ENCODE measurements at places on chromosomes 3 and 15.

DNA sequence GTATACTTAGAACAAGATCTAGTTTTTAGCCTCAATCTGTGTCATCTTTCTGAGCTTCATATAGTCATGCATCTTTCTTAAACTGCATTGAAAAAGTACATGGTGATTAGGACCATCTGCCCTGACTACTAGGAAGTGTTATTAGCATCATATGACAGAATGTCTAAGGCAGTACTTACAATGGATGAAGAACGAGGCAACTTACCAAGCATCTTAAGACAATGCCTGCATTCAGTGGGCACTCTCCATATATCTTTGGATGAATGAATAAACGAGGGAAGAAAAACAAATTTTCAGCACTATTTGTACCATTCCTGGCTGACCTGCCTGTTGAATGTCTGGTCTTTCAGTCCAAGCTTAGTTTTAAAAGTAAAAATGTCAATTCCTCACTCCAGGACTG is 185.4 kb upstream of the EPHA3 start:
- no peak for DNase-seq

DNA sequence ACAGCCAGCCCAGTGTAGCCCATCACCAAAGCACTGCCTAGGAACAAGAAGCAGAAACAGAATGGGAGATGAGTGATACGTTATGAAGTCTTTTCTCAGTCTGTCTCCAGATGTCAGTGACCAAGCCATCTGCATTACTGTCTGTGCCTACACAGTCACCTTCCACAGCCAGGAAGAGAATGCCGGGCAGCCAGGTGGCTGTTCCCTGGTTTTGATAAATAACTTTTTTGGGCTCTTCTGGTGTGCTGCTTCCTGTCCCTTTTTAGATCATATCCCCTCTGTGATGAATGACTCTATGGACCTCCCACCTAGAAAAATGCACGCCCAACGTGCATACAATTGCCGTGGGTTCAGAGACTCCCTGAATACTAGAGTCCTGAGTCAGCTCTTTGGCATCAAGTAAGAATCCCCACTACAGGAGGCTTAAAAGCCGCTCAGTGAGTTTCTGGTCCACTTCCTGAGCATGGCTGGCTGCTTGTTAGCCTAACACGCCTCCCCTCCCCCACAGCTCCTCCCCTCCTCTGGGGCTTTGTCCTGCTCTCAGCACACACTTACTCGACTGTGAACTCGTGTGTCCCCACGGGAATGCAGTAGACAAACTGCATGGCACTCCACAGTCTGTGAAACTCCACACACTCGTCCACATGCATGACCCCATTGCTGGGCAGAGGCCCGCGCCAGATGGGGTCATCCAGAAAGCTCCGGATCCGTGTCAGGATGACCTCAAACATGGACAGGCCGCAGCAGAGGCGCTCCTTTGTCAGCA is 34.7 kb downstream of the NIPA2 start:
- DNase-seq = no peak

- no peak for DNase-seq
These were observed 466.9 kb downstream of the NAALADL2 start for GRCh38 chr3:175326041-175326440.

DNA sequence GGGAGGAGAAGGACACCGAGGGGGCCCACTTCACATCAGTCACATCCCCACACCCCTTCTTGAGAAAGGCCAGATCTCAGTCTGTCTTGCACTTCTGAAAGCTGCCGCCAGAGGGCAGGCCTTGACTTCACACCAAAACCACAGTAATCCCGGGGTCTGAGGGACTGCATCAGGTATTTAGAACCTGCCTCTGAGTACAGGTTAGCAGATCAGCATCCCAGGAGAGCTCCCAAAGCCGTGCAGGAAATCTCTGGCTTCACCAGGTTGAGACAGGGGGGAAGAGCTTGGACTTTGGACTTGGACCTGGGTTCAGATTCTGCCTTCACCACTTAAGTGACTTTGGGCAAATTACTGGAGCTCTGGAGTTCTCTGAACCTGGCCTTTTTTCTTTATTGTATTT is 50.3 kb downstream of the LHFPL4 start:
- peak; percentile 70 for DNase-seq

DNA sequence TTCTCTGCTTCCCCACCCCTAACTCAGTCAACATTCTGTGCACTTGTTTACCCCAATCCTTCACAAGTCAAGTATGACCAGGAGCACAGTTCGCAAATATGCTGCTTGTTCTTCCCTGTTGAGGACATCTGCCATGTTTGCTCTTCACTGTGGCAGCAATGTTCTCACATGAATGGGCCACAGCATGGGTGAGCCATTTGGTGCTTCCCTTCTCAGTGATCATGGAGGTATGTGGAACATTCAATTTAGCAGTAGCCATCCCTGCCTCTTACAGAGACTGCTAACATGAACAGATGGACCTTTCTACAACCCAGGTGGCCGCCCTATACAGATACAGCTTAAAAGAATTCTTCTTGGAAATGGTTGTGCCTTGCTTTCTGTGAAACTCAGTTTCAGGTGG is 660.1 kb upstream of the SGO1 start:
- DNase-seq = no peak

- DNase-seq = no peak
These were observed 162.5 kb downstream of the WNT7A start for GRCh38 chr3:13717222-13717895.

DNA sequence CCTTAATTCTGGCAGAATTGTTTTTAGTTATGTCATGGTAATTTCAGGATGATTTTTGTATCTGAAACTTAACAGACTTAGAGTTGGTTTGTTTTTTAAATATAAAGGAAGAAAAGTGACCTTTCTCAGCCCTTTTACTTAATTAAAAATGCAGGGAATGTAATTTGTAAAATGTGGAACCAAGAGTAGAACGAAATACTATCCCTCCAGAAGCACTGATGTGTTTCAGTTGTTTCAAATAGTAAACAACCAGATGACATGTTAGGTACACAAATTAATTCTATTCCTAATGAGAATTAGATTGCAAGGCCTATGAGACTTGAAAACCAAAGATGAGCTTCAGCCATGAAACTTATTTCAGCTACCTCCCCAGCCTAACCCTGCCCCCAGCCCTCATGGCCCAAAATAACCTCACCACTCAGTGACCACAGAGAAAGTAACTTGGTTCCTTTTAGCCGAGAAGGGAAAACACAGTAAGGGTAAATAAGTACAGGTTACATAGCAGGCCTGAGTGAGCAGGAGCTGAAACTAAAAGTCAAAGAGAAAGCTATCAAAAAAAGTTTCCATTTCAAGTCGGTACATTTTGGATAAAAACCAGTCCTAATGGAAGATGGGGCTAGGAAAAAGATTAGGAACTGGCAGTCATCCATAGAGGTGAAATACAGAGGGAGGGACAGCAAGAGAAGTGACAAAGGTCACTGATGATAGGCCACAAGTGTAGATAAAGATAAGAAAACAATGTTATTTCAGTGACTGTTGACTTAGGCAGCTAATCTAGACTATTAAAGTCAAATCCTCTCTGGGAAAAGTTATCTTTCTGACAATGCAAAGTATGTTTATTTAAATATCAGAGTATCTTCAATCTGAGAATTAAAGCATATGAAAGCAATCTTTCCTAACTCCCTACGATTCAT is 23.2 kb downstream of the SENP8 start:
- no peak for DNase-seq

DNA sequence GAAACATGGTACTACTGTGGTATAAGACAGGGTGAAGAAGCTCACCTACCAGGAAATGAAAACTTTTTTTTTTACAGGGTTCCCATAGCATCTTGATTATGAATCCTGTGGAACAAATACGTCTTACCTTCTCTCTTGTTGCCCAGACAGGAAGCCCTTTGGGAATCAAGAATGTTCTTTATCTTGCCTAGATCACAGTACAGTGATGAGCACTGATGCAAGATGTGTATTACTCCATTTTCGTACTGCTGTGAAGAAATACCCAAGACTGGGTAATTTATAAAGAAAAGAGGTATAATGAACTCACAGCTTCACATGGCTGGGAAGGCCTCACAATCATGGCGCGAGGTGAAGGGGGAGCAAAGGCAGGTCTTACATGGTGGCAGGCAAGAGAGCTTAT is 281.3 kb downstream of the UBE2E2 start:
- no peak for DNase-seq

GRCh38 chr15:29093065-29093435 is 176.6 kb downstream of the NSMCE3 start:
- no peak for DNase-seq

GRCh38 chr15:66909381-66909890 is 156.0 kb upstream of the SMAD3 start:
- DNase-seq = no peak

DNA sequence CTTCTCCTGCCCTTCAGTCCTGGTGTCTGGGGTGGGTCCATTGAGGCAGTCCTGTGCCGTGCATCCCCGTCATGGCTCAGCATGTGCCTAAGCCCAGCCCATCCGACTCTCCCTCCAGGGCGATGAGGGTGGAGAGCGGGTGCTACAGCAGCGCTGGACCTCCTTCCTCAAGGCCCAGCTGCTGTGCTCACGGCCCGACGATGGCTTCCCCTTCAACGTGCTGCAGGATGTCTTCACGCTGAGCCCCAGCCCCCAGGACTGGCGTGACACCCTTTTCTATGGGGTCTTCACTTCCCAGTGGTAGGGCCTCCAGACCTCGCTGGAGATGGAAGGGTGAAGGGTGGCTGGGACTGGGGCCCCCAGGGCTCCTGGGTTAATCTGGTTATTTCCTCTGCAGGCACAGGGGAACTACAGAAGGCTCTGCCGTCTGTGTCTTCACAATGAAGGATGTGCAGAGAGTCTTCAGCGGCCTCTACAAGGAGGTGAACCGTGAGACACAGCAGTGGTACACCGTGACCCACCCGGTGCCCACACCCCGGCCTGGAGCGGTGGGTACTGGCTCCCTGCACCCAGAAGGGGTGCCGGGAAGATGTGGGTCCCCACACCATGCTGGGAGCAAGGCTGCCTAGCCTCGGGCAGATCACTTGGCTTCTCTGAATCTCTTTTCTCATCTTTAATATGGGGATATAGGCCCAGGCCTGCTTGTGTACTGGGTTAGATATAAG is 10.1 kb downstream of the CIB1 start:
- no peak for DNase-seq

GRCh38 chr3:39519554-39520288 is 52.2 kb downstream of the MOBP start:
- DNase-seq = no peak

DNA sequence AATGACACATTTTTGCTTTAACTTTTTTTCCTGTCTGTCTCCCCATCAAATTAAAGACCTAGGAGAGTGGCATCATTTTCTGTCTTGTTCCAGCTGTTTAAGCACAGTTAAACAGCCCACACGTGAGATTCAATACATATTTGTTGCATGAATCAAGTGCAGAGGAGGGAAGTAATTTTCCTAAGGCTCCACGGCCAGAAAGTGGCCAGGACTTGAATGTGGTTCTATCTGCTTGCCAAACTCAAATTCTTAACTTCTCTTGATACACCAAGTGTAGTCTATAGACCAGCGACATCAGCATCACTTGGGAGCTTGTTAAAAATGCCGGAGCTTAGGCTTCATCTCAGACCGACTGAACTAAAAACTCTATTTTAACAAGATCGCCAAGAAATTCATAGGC is 724.8 kb upstream of the CFAP20DC start:
- peak; percentile 78 for DNase-seq

- no peak for DNase-seq
These were observed 35.2 kb downstream of the NR1I2 start for GRCh38 chr3:119817071-119817470.

DNA sequence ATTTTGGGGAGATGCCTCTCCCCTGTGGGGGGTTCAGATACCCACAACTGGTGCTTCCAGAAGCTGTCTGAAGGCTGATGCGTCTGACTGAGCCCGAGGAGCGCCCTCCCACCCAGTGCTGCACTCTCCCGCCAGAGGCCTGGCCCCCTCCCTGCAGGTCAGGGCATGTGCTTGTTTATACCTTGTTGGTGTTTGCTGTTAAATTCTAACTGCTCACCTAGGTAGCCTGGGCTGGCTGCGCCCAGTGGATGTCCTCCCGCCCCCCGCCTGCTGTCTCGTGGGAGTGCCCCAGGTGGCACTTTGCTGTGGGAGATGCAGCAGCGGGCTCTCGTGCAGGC is 12.9 kb downstream of the KLF13 start:
- no peak for DNase-seq

GRCh38 chr3:151230646-151231045 is 27.6 kb upstream of the GPR171 start:
- DNase-seq = no peak

DNA sequence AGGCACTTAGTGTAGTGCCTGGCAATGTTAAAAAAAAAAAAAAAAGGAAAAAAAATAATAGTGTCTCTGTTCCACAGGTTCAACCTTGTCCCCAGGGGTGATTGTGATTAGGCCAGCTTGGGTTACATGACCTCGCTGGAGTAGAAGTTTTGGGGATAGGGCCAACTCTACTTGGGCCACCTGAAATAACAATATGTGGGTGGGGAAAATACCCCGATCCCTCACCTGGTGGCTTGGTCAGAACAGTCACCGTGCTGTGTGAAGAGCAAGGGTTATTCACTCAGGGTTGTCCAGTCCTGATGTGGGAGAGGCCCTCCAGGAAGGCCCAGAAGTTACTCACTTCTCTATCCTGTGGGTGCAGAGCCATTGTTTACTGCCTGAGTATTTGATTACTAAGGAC is 19.5 kb downstream of the XYLB start:
- no peak for DNase-seq

- no peak for DNase-seq
These were observed 171.9 kb upstream of the CADPS start for GRCh38 chr3:63047068-63047467.

GRCh38 chr3:101166150-101166549 is 154.2 kb downstream of the IMPG2 start:
- DNase-seq = no peak

DNA sequence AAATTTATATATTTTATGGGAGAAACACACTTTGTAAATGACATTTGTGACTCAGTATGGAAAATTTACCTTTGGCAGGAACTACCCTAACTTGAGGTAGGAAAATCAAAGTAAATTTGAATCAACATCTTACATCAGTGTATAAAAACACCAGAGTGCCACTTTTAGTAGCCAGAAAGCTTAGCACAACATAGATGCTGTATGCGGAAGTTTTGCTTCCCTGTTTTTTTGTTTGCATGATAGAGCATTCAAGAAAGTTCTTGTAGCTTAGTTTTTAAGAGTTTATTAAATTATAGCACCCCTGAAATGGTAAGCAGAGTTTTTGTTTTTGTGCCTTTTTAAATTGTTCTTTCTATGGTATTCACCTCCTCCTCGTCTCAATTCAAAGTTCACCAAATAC is 120.8 kb upstream of the RAP2B start:
- no peak for DNase-seq

DNA sequence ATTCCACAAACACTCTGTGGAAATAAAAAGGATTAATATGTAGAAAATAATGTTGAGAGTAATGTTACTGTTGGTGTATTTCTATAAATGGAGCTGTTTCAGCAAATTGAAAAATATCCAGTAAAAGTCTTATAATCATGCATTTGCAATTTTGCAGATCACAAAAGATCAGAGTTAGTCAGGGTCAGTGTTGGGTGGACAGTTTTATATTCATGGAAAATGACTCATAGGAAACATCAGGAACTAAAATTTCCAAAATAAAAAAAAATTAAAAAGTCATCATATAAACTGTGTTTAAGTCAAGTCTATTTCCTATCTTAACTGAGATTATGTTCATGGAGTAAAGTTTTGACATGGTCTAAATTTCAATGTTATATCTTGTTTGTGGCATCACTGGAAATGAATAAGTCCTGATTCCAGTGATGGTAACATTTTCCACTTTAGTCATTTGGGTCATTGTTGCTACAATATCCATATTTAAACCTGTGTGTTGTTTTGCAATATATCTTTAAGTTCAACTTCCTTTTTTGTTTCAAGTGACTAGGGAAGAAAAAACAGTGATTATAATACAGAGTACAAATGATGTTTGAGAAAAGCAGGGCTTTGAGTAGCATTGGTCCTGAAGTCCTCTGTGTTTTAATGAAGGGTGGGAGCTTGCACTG is 37.8 kb downstream of the MITF start:
- DNase-seq = no peak

GRCh38 chr15:52171386-52171785 is 19.8 kb downstream of the GNB5 start:
- no peak for DNase-seq
